Nasal cavity respiratory epithelium epithelial cell of viscerocranial mucosa (primary cell): ENCODE measurements at places on chromosomes 1 and 21. TPM values are rescaled to one million over a fixed set of nuclear protein-coding genes. Genes with fewer than 3 reads are reported as not detected.

The PTPRC gene
- total RNA-seq, result not detected in 2 replicates

The CD1E gene
- not detected in 2 replicates for total RNA-seq

The ANKRD34A gene
- total RNA-seq, result under 0.01 and 0.21 TPM in 2 replicates

The AKR1A1 gene
- 84.6 and 90.2 TPM in 2 replicates for total RNA-seq

The OR2L13 gene
- total RNA-seq, result not detected in 2 replicates

The ERICH3 gene
- total RNA-seq, result not detected in 2 replicates

The LYPD8 gene
- not detected in 2 replicates for total RNA-seq

The DMRTA2 gene
- 4.8 and 14.2 TPM in 2 replicates for total RNA-seq

The KRTAP7-1 gene
- not detected in 2 replicates for total RNA-seq

The SELL gene
- total RNA-seq, result not detected in 2 replicates

The DMBX1 gene
- under 0.01 TPM in 1 of 2 replicates, not detected in the other for total RNA-seq

The MPZL1 gene
- total RNA-seq, result 78.6 and 134 TPM in 2 replicates

The DLGAP3 gene
- under 0.01 TPM in 1 of 2 replicates, not detected in the other for total RNA-seq

The TSPEAR gene
- not detected in 2 replicates for total RNA-seq

The KRTAP10-12 gene
- total RNA-seq, result not detected in 2 replicates

The CD34 gene
- total RNA-seq, result not detected in 2 replicates

The FAM43B gene
- total RNA-seq, result not detected in 2 replicates

The ATF3 gene
- 67.0 and 104 TPM in 2 replicates for total RNA-seq

The ADCY10 gene
- total RNA-seq, result under 0.01 TPM in 1 of 2 replicates, not detected in the other

The MECR gene
- 28.7 and 37.9 TPM in 2 replicates for total RNA-seq

The CRYBG2 gene
- total RNA-seq, result 52.6 and 55.7 TPM in 2 replicates

The FLG2 gene
- under 0.01 TPM in 1 of 2 replicates, not detected in the other for total RNA-seq

The NUP210L gene
- under 0.01 TPM in 2 replicates for total RNA-seq

The CITED4 gene
- total RNA-seq, result 11.3 and 18.4 TPM in 2 replicates

The CASQ1 gene
- total RNA-seq, result not detected in 2 replicates

The GPR3 gene
- under 0.01 TPM in 2 replicates for total RNA-seq

The OR2T33 gene
- not detected in 2 replicates for total RNA-seq

The LORICRIN gene
- not detected in 2 replicates for total RNA-seq
